OCI-M1 (cell line): ENCODE measurements at places on chromosomes 6 and 20.

DNA sequence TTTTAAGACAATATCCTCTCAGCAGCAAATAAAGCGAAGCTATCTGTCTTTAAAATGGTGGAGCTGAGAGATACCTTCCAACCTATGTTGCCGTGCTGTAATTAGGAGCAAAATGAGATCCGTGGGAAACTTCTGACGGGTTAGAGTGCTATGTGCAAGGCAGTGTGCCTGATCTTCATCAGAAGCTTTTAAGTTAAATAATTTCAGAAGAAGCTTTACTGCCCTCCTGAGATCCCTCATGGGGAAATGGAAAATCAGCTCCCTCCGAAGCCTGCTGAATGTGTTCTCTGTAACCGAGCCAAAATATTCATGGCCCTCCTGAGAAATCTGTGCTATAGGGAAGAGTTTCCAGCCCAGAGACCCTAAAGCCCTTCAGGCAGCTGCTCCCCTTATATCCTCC is 43.7 kb upstream of the TBC1D7 start:
- DNase-seq: no peak

- no peak for DNase-seq
Observed at GRCh38 chr6:32945108-32945760, 4.4 kb upstream of the HLA-DMB start.

DNA sequence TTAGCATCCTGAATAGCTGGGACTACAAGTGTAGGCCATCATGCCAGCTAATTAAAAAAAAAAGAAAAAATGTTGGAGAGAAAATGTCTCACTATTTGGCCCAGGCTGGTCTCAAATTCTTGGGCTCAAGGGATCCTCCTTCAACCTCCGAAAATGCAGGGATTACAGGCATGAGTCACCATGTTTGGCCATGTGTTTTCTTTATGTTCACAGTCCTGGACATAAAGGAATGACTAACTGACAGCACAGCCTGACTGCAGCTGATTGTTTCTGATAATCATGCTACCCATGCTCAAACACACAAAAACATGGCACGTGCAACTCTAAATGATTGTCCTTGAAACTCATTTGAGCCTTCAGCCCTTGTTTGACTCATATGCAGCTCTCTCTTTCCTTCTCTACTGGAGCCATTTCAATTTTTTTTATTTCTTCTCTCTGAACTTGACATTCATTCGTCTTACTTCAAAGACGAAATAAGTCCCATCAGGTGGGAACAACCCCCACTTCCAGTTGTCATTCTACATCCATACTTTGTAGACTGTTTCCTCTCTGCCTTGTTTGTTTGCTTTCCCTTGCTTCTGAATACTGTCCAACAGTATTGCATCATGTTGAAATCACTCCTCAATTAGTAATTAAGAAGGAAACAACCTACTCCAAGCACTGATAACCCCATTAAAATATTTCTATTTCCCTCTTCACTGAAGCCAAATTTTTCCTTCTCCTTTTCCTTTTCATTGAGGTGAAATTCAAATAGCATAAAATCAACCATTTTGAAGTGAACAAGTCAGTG is 413.0 kb downstream of the BMP2 start:
- DNase-seq: no peak

GRCh38 chr6:29941471-29941870 is 861 bp upstream of the HLA-A start:
- peak; percentile 70 for DNase-seq

DNA sequence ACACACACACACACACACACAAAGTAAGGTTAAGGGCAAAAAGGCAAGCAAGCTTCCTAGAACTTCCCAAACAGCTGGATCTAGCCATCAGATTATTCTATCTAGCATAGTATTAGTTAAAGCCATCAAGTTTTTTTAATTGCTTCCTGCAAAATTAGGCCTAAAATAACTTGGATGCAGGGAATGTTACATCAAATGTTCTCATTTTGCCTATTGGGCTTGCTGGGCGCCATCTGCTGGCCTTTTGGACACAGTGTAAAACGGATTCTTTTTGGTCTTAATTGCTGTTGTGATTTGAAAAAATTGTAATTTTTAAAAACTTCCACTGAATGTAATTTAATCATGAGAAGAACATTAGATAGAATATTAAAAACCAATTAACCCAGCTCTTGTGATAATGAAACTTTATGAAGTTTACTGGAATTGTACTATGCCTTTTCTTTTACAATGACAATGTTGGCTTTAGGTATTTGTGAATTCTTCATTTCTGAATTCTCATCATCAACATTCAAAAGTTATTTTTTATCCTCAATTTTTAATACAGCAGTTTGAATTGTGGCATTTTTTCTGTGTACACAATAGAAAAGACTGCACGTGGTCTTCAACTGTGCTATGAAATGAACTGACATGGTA is 6.8 kb downstream of the MKKS start:
- DNase-seq: peak; percentile 59

GRCh38 chr6:74851596-74851995 is 354.3 kb downstream of the COL12A1 start:
- no peak for DNase-seq
